Activated naive CD8-positive, alpha-beta T cell treated with anti-CD3 and anti-CD28 coated beads, Interleukin-2, amount 10 ng/mL, durations not matched to agents 7 days and 5 days (primary cell): ENCODE measurements at places on chromosomes 4 and X. TPM values are rescaled to one million over a fixed set of nuclear protein-coding genes. Genes with fewer than 3 reads are reported as not detected.

DNAAF6 gene
- not detected for total RNA-seq

SULT1E1 gene
- not detected for total RNA-seq

TCEANC gene
- 6.2 TPM for total RNA-seq

FAM47A gene
- total RNA-seq: not detected

GPR50 gene
- total RNA-seq: not detected

HMX1 gene
- not detected for total RNA-seq

PCDH18 gene
- total RNA-seq: not detected

SLC9B1 gene
- 2.2 TPM for total RNA-seq

ABCD1 gene
- 15.9 TPM for total RNA-seq

VCX3B gene
- total RNA-seq: not detected

CFAP99 gene
- not detected for total RNA-seq

DOK7 gene
- total RNA-seq: not detected

SOD3 gene
- total RNA-seq: not detected

CC2D2A gene
- not detected for total RNA-seq
